ENCODE measurements at places on chromosomes 3 and 15.

- DNase-seq = no peak
These were observed 31.6 kb downstream of the SLC24A1 start for GRCh38 chr15:65653341-65653740.

GRCh38 chr3:139107424-139108252, 62.9 kb upstream of the PRR23C start:
- DNase-seq = no peak

GRCh38 chr3:193016437-193016901, 98.8 kb upstream of the MB21D2 start:
- DNase-seq = no peak

- no peak for DNase-seq
These were observed 379.7 kb upstream of the TGFBR2 start for GRCh38 chr3:30226601-30227151.

GRCh38 chr3:41033956-41034519, 165.3 kb upstream of the CTNNB1 start:
- DNase-seq = no peak

DNA sequence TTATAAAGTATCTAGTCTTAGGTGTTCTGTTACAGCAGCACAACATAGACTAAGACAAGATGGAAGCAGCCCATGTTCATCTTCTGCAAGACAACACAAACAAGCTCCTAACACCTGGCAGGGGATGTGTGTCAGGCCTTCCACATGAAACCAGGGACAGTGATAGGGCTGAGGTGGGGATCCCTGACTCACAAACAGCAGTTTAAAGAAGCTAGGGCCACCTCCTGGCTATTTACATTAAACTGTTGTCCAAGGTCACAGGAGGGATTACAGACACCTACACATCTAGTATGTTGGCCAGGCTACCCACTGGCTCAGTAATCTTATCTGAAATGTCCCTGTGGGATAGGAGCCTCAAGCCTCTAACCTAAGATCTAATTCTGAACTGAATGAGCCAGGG, 211.3 kb downstream of the MINAR1 start:
- DNase-seq = no peak

GRCh38 chr15:45795440-45796069, 160.7 kb downstream of the SQOR start:
- no peak for DNase-seq

GRCh38 chr3:39910826-39911464, 101.5 kb downstream of the MYRIP start:
- DNase-seq = no peak

- no peak for DNase-seq
These were observed 96.7 kb downstream of the SMARCC1 start for GRCh38 chr3:47685037-47685436.

- DNase-seq = no peak
These were observed 12.6 kb upstream of the STARD5 start for GRCh38 chr15:81336568-81336967.

GRCh38 chr3:156811089-156811862, 14.9 kb upstream of the LEKR1 start:
- DNase-seq = no peak

DNA sequence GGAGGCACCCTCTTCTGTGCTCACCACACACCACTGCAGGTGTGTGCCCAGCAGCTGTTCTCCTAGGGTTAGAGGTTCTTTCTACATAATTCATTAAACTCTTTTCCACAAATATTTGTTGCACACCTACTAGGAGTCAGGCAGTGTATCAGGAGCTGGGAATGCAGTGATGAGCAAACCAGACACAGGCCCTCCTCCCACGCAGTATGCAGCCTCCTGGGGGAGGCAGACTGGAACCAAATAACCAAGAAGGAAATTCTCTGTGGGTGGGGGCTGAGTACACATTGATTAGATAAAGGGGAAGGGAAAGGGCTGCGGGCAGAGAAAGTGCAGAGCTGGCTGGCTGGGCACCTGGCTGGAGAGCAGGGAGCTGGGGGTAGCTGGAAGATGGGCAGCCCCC, 18.5 kb upstream of the C3orf22 start:
- DNase-seq = no peak

DNA sequence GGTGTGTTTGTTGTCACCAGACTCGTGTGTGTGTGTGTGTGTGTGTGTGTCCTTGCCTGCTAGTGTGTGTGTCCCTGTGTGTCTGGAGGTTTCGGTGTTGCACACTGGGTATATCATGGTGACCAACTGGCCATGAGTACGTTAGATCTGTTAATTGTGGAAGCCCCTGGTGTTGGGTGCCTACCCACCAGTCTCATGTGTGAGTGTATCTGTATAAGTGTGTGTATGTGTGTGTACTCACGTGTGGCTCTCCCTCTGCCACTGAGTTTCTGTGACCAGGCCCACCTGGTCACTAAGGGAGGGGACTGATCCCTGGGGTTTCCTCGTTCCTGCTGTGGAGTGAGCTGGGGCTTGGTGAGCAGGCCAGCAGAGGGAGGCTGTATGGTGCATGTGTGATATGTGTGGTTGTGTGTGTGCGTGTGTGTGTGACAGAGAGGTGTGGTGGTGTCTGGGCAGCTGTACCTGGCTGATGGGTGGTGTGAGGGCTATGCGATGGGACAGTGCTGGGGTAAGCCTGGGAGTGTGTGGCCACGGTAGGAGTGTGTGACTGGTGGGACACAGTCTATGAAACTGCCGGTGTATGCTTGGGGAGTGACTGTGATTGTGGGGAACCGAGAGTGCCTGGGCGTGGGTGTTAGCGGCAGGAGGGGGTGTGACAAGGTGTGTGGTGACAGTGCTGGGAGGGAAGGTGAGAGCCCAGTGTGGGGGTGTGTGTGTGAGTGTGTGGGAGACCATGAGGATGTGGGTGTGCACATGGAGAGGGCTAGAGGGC, 1.8 kb downstream of the PRKCD start:
- DNase-seq = no peak

GRCh38 chr3:23574822-23575315, 230.9 kb upstream of the UBE2E1 start:
- DNase-seq = no peak

GRCh38 chr15:68526784-68527183, 52.0 kb upstream of the CORO2B start:
- no peak for DNase-seq

DNA sequence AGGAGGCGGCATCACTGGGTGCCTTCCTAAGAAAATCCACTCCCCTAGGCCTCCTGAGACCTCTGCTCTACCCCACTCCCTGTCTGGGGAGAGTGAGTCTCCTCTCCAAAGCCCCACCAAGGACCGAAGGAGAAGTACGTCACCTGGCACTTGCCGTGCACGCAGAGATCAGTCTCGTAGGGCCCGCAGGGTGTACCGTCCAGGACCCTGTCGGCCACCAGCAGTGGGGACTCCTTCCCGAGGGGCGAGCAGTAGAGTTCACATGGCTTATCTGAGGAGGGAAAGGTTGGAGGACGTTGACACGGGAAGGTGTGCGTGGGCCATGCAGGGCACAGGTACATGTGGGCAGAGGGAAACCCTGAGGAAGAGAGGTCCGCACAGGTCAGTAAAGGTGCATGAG, 232.9 kb downstream of the ADAMTS17 start:
- DNase-seq = no peak

- DNase-seq = no peak
These were observed 218.3 kb upstream of the SOX2 start for GRCh38 chr3:181493423-181493822.

- no peak for DNase-seq
These were observed 78.8 kb downstream of the DLG1 start for GRCh38 chr3:197219619-197220018.

DNA sequence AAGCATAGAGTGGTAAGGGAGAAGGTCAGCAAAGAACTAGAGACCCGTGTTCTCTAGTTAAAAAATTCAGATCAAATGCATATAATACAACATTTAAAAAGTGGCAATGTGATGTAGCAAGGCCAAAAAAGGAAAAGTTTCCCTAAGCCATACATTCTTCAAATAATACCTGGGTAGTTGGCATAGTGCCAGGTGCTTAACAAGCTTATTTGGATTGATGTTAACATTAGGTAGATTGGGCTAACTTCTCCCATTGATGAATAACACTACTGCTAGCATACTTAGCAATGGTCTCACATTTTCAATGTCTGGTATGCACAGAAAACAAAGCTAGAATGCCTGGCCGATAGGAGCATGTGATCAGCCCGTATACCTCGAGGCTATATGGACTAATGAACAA, 283.6 kb upstream of the RARB start:
- DNase-seq = no peak

DNA sequence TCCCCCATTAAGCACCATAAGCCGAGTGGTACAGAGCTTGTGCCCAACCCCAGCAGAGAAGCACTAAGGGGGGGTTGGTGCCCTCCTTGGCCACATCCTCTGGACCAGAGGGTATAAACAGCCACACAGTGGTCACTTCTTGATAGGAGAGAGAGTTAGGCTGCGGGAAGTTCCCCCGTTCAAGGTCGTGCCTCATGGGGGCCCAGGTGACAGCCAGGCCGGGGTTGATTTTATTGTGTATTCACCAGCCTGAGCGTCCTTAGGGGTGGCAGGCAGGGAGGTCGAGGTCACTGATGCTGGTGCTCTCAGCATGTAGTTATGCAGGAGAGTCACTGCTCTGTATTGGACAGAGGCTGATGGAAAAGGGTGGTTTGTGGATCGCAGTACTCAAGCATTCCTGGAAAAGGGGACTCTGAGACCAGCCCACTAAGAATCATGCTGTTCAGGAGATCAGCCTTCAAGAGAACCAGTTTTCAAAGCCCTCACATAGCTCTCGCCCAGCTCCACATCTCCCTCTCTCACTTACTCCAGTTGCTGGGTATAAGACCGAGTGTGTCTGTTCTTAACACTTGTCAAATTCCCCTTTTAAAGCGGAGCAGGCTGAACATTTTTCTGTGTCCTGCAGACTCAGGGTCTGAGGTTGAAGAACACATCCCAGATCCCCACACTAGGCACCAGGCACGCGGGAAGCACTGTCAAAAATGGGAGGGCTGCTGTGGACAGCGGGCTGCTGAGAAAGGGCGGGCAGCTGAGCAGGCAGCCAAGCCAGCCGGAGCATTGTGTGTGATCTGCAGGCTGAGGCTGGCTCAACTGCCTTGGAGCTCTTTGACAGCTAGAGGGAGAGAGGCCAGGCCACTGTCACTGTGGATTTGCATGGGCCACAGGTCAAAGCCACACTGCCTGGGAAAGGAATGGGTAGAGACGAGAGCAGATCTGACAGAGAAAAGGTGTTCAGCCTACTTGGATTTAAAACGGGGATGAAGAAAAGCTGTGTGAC, 279.3 kb upstream of the LRRFIP2 start:
- DNase-seq = no peak

DNA sequence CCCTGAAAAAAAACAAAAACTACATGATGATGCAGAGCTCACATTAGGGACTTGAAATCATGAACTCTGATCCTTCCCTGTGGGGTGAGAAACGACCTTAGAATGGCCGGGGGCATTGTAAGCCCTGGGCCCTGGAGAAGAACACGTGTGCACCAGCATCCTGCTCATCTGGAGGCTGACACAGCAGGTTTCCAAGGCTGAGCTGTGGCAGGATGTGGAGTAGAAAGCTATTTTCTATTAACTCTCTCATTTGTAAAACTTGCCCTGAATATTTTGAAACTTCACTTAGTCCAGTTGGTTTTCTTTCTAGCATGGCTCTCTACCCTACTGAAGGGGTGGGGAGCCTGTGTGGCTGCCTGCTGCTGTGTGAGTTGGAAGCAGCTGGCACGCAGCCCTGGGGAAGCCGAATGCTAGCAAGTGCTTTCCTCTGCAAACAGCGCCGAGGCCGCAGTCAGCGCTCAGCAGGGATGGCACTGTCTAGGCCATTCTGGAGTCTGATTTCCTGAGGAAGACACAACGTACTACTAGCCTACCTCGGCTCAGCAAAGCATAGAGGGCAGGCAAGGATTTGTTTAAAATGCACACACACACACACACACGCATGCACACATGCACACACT, 58.0 kb downstream of the GABRG3 start:
- DNase-seq = no peak

DNA sequence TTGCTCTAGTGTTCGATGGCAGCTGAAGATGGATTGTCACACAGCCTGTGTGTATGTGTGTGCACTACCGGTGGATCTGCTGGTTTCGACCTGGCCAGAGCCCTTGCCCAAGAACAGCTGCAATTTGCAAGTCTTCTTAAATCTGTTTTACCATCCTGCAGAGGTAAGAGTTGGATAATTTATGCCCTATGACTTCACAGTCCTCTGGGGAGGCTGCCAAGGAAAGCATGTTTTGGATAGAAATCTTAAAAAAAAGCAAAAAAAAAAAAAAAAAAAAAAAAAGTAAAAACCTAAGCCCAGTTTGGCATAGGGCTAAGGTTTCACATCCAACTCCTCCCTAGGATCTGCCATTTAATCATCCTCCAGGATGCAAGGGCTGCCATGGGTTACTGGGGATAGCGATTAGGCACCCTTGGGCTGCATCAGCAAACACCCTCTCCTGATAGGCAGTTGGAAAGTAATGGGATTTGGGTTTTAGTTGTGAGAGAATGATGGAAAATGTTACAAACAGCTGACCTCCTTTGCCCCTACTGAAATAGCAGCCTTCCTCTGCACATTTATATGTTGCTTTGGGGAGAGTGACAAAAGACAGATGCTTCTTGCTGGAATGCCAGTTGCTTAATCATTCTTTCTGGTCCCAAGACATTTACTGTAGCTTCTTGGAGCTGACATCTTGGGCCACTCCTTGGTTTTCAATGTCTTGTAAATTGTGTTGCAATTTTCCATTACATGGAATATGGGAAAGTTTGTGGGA, 35.4 kb downstream of the CD200R1L start:
- no peak for DNase-seq

DNA sequence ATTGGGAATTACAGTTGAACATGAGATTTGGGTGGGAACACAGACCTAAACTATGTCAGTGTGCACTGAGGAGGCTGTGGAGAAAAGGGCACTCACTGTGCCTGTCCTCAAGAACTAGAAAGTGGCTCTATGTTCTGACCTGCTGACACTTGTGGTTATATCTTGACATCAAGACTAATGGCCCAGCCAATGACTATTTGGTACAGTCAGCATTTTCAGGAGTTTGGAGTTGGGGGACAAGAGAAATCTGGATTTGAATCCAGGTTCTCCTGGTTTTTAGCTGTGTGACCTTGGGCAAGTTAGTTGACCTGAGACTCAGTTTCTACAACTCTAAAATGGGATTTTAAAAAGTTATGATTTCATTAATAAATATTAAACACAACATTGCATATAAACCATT, 647.0 kb upstream of the CFAP20DC start:
- no peak for DNase-seq

DNA sequence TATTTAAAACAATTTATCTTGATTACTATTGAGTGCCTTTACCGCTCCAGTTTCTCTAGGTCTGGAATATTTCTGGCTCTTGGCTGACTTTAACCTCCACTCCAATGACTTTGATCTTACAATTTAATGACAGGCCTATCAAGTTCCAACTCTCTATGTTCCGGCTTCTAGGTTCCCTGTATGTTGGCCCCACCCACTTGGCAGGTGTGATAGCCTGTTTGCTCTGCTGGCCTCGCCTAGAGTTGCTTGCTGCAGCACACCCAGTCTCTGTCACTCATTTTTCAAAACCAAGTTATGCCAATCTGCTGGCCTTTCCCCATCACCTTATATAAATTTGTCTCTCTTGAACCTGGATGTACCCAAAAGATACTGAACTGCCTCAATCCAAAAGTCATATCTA, 428.0 kb downstream of the ROBO1 start:
- no peak for DNase-seq

GRCh38 chr3:194610689-194611088, 22.5 kb downstream of the TMEM44 start:
- DNase-seq = no peak
